ENCODE measurements at places on chromosomes 5 and 9.

GRCh38 chr5:142356349-142356715 lies 31.5 kb upstream of the SPRY4 start:
- DNase-seq = no peak

DNA sequence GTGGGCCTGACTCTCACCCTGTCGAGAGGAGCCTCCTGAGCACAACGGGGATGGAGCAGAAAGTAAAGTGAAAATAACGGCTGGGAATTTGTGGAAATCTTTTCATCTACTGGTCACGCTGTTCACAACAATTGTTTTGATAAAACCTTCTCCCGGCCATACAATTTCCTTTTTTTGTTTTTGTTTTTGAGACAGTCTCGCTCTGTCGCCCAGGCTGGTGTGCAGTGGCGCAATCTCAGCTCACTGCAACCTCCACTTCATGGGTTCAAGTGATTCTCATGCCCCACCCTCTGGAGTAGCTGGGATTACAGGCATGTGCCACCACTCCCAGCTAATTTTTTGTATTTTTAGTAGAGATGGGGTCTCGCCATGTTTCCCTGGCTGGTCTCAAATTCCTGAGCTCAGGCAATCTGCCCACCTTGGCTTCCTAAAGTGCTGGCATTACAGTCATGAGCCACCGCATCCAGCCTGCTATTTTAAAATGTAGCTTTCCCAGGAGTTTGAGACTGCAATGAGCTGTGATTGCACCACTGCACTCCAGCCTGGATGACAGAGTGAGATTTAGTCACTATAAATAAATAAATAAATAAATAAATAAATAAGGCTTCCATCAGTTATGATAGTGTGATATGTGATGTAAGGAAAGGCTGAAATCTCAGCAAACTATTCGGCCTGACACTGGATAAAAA lies 73.5 kb upstream of the PTGER4 start:
- no peak for DNase-seq

DNA sequence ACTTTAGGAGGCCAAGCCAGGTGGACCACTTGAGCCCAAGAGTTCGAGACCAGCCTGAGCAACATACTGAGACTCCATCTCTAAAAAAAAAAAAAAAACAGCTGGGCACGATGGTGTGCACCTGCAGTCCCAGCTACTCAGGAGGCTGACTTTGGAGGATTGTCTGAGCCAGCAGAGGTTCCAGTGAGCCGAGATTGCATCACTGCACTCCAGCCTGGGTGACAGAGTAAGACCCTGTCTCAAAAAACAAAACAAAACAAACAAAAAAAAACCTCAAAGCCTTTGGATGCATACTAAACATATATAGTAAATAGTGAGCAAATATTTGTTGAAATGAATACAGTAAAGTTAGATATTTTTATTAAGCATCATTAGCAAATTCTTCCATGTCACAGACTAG lies 5.3 kb downstream of the SLC35D2 start:
- DNase-seq = no peak

DNA sequence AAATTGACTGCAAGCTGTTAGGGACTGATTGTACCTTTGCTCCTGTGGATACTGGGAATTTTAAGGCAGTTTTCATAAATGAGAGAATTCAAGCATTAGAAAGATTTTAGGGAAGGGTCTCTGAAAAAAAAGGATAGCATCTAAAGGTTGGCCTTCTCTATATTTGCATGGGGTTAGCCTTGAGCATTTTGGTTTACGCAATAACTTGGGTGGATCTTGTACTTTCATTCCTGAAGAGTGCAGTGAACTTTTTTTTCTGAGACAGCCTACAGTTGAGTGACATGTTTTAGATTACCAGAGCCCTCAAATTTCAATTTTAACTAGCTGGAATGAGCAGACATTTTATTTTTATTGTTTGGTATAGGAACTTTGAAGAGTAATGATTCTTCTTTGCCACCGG lies 91.6 kb upstream of the NR3C1 start:
- no peak for DNase-seq

DNA sequence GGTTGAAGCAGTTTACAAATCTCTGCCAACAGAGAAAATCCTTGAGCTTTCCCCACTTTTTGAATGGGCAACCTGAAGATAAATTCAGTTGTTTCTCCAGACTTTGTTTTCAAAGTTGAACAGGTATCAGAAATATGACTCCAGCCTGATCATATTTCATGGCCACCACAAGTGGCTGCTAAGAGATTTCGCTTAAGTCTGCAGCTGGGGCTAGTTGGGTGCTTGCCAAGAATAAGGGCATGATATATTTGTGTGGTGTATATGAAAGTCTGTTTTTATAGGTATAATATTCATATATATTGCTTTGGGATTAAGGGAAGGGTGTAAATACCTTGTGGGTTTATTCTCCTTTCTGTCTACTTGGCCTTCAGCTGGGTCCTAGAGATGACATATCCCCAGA lies 168.4 kb upstream of the GDNF start:
- DNase-seq = no peak

GRCh38 chr5:160171666-160172065 lies 52.4 kb upstream of the PWWP2A start:
- no peak for DNase-seq

DNA sequence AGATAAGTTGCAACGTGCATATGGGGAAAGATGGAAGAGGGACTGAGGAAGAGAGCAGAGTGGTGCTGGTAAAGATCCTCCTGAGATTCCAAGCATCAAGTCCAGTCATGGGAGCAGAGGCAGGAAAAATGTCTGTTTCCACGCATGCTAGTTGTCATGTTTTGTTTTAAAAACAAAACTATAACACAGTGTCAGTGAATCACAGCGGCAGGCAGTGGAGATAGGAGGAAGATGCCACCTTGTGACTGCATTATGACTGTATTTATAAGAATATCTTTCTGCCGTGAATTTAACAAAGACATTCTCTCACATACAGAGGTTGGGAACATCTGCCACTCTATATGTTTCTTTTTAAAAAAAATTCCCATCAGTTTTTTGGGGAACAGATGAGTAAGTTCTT lies 3.7 kb upstream of the SVEP1 start:
- no peak for DNase-seq

- no peak for DNase-seq
Observed at GRCh38 chr5:142883025-142883424, 112.8 kb downstream of the ARHGAP26 start.

DNA sequence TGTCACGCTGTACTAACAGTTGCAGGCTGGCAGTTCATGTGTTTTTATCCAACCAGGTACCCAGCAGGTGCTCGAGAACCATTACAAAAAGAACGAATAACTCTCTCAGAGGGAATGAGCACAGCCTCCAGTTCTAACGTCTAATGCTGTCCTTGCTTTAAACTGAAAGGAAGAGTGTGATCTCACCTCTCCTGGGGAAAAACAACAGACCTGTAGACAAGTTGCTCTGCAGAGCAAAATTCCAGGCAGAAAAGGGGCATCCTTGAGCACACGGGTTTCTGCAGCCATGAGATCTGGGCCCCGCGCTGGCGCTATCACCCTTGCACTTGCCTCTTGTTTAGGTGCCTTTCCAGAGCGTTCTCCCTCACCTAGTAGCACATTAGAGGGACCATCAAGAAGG lies 92.5 kb upstream of the DNAH5 start:
- DNase-seq = no peak

DNA sequence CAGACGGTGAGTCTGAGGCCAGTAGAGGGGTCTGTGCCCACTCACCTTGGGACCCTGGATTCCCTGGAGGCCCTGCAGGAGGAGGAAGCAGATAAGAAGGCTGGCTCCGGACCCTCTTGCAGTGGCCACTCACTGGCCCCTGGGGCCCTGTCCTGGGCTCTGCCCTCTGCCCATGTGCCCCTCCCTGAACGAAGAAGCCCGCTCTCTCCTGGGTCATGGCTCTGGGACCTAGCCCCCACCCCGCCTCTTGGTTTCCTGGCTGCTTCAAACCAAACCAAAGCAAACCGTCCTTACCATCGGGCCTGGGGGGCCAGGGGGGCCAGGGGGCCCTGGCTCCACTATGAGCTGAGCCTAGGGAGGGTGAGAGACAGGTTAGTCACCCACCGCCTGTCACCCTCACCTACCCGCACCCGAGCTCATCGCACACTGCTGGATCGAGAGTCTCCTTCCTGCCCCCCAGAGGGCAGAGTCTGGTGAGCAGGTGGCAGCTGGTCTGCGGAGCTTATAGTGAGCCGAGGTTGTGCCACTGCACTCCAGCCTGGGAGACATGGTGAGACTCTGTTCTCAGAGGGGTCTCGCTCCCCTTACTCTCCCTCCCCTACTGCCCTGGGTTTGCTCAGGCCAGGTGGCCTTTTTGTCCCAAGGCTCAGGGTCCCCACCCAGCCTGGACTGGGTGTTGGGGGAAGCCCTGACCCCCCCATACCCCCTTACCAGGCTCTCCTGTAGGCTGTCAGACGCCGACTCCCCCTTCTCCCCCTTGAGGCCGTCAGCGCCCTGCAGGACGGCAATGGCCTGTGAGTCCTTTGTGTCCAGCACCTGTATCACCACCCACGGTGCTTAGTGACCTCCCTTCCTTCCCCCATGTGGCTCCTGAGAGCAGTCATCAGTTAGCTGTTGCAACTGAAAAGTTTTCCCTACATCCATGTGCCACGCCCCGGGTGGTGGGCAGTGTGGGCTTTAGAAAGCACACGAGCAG lies 15.2 kb upstream of the PHYKPL start:
- DNase-seq = no peak

DNA sequence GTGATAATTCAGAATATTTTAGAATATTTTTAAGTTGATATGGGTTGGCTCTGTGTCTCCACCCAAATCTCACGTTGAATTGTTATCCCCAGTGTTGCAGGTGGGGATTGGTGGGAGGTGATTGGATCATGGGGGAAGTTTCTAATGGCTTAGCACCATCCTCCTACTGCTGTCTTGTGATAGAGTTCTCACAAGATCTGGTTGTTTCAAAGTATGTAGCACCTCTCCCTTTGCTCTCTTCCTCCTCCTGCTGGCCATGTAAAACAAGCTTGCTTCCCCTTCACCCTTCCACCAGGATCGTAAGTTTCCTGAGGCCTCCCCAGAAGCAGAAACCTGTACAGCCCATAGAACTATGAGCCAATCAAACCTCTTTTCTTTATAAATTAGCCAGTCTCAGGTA lies 214.6 kb upstream of the C9orf72 start:
- no peak for DNase-seq

GRCh38 chr5:25754895-25755294 lies 1110.1 kb upstream of the CDH10 start:
- no peak for DNase-seq

DNA sequence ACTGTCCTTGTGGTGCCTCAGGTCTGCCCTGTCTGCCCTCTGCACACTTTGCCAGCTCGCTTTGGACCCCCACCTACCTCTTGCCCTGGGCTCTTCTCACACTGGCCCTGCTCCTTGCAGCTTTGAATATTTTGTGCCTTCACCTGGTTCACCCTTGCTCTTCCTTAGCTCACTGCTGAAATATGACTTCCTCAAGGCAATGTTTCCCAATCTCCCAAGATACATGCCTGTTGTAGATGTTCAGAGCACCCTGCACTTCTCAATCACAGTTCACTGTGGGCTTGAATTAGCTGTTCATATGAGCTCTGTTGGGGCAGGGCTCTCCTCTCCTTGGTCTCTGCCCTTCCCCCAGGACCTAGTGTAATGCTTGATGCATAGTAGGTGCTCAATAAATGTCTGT lies 8.0 kb downstream of the AFAP1L1 start:
- no peak for DNase-seq

DNA sequence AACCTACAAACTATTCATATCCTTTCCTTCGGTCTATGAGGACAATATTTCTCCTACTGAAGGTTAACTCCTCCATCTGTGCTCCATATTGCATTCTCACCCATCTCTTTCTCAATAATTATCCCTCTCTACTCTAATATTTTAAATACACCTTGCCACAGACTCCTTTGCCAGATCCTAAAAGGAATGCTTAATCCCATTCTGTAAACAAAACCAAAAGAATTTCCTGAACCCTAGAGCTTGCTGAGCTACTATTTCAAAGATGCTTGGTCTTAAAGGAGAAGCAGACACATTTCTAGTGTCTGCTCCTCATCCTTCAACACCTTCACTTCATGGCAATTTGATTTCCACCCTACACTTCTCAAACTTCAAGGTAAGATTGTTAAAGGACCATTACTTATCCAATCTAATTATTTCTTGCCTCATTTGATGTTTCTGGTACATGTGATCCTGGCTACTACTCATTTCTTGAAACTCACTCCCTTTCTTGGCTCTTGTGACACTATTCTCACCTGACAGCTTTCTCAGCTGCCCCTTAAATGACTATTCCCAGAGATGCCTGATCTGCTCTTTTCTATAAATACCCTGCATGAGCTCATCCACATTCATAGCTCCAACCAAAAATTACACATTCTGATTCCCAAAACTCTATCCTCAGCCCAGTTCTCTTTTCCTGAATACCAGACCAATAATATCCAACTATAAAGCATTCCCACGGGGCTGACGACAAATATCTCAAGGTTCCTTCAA lies 20.2 kb downstream of the HOMER1 start:
- DNase-seq = no peak

- no peak for DNase-seq
Observed at GRCh38 chr5:3340471-3340870, 255.2 kb upstream of the IRX1 start.

- no peak for DNase-seq
Observed at GRCh38 chr5:27462936-27463335, 424.6 kb upstream of the CDH9 start.

GRCh38 chr5:43190755-43191603 lies 1.0 kb upstream of the NIM1K start:
- DNase-seq = no peak

- no peak for DNase-seq
Observed at GRCh38 chr5:168833936-168834335, 254.8 kb upstream of the PANK3 start.

DNA sequence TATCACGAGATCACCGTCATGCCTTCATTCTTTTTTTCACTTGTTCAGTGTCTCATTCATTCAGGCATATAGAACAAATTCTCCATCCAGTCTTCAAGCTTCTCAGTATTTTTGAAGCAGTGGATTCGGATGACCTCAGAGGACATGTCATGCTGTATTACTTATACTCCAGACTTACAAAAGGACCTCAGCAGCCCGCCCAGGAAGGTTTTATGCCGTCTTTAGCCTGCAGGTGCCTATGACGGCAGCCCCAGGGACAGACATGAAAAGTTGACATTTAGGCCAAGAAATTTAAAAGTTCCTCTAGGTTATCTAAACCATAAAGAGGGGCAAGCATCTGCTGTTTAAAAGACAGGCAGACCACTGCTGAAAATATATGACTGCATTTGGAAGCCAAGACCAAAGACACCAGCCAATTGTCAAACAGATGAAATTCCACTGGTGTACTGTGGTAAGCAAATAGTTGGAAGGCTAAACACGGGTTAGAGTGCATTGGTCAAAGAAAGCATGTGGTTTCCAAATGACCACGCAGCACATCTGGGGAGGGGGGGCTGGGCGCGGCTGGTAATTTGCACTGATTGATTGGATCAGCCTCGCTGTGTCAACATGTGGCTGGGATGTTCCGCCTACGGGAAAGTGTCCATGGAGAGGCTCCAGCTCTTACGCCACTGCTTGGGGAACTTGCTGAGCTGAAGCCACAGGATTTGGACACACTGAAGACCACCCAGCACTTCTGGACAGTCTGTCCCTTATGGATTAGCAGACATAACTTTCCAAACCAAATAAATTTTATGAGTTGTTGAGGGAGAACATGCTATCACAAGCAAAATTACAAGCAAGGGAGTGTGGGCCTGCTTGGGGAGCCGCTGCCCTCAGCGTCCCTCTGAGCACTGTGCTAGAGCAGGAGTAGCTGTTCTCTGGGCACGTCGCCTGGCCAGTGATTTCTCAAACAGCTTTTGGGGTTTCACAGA lies 173.6 kb downstream of the FANCC start:
- no peak for DNase-seq

- DNase-seq = no peak
Observed at GRCh38 chr5:178455480-178455835, 134.7 kb downstream of the COL23A1 start.

GRCh38 chr5:158819095-158819494 lies 280.6 kb downstream of the EBF1 start:
- DNase-seq = no peak

GRCh38 chr9:115099901-115100300 lies 18.1 kb downstream of the TNC start:
- no peak for DNase-seq

Measured in ecto neural progenitor cell (in vitro differentiated cells).